ENCODE measurements at places on chromosomes 12 and 14.

GRCh38 chr14:86540636-86541247 is 1010.8 kb downstream of the FLRT2 start:
- DNase-seq, result peak; percentile 6

GRCh38 chr12:44874981-44875416 is 1.1 kb downstream of the NELL2 start:
- DNase-seq, result no peak

GRCh38 chr14:35331605-35332516 is 39.7 kb downstream of the PSMA6 start:
- peak; percentile 22 for DNase-seq

DNA sequence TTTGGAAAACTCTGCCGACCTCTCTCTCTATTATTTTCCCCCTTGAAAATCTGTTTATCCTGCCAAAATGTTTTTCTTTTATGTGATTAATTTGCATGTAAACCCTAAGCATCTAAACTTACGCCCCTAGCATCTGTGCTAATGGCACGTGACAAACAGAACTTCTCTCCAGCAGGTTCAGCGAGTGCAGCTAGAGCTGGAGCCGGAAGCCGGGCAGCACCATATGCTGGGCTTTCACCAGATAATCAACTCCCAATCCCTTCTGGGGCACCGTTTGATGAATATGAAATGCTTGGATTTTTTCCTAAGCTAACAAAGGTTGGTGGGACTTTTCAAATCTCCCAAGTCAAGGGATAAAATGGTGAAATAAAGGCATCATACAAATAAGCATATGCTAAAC is 667.5 kb upstream of the TMEM132C start:
- no peak for DNase-seq

GRCh38 chr12:129530984-129531383 is 372.8 kb downstream of the TMEM132D start:
- DNase-seq, result no peak

DNA sequence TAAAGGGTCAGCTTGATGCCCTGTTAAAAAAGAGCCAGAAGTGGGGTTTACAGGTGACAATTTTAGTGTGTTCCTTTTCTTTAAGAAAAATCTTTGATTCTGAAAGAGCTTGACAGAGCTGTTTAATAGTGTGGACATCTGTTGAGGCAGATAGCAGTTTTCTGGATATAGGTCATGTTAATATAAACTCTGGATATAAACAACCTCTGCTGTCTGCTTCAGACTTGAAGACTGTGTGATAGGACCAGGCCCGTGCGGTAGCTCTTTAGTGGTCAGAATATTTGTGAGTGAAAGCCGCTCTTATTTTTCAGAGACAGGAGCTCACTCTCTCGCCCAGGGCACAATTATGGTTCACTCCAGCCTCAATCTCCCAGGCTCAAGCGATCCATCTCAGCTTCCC is 439.9 kb upstream of the RGS6 start:
- DNase-seq, result no peak

Measured in fibroblast of the aortic adventitia (primary cell).